ENCODE measurements at places on chromosomes 7 and 10.

GRCh38 chr7:155660758-155661093 lies 16.3 kb downstream of the RBM33 start:
- DNase-seq, result no peak

- DNase-seq, result no peak
These were observed 170.5 kb downstream of the C1GALT1 start for GRCh38 chr7:7352845-7353244.

- DNase-seq, result no peak
These were observed 64.8 kb downstream of the AKR1B1 start for GRCh38 chr7:134394056-134394455.

GRCh38 chr10:17847585-17848296 lies 38.6 kb downstream of the MRC1 start:
- no peak for DNase-seq

- no peak for DNase-seq
These were observed 73.4 kb downstream of the ABI1 start for GRCh38 chr10:26787362-26787761.

DNA sequence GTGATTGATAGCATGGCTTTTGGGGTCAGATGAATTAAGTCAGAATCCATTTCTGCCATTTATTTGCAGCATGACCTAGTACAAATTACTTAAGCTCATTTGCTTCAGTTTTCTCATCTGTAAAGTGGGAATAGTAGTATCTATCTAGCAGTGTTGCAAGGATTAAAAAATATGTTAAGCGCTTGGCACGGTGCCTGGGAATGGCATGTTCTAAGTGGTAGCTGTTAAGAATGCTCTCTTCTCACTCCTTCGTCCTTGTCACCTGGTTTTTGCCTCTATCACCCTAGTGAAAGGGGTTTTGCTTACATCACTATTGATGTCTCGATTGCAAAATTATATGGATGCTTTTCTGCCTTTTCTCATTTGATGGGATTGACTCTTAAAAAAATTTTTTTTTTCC lies 7.4 kb downstream of the TMEM248 start:
- no peak for DNase-seq

DNA sequence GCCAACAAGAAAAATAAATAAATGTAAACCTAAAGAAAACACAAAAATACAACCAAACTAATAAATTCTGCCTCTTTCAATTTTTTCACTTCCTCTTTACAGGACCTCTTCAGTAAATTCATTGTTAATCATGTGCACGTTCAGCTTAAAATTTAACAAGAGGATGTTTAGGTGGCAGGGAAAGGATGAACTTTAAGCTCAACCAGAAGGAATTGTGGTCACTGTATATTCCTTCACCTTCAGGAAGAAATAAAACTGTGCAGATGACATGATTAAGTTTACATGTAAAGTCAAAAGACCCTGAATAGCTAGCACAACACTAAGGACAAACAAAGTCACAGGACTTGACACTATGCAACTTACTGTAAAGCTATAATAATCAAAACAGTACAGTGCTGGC lies 33.0 kb downstream of the KIF5B start:
- DNase-seq, result no peak

DNA sequence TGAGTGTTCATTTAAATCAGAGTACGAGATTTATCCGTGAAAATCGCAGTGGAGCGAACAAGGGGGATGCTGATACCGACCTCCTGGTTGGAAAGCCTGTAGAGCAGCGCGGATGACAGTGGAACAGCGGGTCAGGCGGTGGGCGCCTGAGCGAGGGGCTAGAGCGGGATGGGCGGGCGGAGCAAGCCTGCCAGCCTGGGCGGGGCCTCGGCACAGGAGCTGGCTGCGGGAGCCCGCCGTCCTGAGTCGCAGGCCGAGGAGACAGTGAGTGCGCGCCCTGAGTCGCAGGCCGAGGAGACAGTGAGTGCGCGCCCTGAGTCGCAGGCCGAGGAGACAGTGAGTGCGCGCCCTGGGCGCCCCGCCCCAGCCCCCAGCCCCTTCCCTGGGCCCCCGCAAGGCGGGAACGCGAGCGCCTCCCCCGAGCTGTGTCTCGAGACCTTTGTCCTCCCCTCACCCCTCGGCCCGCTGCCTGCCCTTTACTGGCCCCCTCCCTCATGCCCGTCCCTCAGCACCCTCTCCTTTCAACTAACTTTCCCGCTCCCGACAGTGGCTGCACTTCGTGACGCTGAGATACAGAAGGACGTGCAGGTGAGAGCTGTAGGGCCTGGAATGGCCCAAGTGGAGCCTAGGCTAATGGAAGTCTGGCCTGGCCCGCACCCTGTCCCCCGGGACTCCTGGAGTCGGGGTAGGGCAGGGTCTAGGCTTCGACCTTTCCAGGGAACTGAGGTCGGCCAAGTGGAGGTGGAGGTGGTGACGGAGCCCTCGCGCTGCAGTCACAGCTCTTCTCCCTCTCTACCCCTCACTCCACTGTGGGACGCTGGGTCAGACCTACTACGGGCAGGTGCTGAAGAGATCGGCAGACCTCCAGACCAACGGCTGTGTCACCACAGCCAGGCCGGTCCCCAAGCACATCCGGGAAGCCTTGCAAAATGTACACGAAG lies at the start of gene AS3MT:
Gene AS3MT (plus strand): TSS at position 213 of the 941 bp plus-strand sequence. CDS start 123 bp downstream, at position 336.
- DNase-seq, result no peak

DNA sequence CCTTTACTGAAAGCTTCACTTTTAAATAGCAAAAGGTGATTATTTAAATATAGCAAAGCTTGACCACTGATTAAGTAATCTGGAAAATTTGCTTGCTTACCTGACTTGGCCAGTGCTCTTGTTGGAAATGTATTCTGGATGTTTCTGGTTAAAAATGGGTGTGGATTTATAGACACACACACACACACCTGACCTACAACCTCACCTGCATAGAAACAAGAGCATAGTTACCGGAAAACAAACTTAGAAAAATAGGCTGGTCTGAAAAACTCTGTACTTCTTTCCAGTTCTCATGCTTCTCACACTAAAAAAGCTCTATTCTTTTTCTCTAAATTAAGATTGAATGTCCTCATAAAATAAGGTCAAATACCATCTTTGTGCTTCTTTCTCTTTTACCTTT lies at the start of gene AGR3:
Gene AGR3 (minus strand): TSS at position 140 of the 400 bp plus-strand sequence. CDS start 3,365 bp downstream, outside the sequence.
- DNase-seq, result no peak

Data from cortex of kidney (tissue), 1 donor.